ENCODE measurements at places on chromosomes 12 and 14.

- no peak for DNase-seq
Observed at GRCh38 chr12:94435511-94435927, 24.1 kb downstream of the CEP83 start.

- no peak for DNase-seq
Observed at GRCh38 chr12:27048822-27049752, 26.7 kb downstream of the MED21 start.

DNA sequence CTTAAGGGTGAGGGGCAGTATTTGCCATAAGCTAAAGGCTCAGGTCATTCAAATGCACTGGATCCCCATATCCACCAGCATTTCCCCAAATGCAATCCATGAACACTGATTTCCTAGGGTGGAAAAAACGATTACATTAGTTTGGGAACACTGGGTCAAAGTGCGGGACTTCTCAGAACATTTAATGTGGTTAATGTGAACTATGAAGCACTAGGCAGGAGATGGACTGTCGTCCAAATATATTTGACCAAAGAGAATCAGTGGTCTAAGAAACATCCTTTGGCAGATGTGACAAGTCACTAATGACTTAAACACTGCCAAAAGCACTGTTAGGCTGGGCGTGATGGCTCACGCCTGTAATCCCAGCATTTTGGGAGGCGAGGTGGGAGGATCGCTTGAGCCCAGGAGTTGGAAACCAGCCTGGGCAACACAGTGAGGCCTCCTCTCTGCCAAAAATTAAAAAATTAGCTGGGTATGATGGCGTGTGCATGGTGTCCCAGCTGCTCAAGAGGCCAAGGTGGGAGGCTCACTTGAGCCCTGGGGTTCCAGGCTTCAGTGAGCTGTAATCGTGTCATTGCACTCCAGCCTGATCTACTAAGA, 205.4 kb downstream of the CALM1 start:
- no peak for DNase-seq

DNA sequence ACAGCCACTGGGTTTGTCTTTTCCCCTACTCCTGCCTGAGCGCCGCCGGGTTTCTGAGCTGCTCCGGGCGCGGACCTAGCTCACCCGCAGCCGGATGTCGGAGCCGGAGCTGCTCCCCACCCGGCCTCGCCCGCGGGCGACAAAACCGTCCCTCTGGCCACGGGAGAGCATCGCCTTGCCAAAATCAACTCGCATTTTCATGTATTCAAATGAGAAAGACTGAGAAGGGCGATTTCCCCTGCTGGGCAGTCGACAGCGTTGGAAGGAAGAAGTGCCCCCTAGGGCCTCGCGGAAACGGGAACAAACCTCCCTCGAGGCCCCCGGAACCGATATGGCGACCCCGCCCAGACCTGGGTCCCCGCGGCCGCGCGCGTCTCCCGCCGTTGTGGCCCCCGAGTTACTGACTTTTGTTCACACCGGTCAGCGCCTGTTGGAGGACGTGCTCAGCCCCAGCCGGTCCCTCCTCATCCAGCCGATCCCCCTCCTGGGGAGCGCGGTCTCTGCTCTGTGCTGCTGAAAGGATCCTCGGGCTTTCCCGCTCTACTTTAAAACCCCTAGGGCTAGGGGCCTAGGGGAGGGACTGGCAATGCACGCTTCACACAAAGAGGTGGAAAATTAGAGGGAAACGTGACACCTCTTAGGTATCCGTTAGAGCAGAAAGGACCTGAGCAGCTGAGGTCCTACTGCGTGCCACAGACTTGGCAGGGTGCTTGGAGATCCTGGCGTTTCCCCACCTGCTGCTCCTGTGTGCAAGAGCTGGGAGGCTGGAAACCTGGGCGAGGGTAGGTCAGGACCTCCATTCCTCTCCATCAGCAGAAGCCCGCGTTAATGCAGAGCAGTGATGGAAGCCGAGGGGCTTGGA, 4.3 kb downstream of the TTC6 start:
- no peak for DNase-seq

DNA sequence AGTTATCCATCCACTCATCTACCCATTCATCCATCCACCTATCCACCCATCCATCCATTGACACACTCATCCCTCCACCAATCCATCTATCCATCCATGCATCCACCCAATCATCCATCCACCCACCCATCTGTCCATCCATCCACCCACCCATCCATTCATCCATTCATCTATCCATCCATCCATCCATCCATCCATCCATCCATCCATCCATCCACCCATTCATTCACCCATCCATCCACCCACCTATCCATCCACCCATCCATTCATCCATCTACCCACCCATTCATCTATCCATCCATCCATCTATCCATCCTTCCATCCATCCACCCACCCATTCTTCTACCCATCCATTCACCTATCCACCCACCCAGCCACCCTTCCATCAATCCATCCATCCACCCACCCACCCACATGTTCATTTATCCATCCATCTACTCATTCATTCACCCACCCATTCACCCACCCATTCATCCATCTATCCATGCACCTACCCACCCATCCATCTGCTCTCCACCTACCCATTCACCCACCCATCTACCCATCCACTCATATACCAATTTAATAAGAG, 193.8 kb upstream of the ARID2 start:
- DNase-seq: no peak

DNA sequence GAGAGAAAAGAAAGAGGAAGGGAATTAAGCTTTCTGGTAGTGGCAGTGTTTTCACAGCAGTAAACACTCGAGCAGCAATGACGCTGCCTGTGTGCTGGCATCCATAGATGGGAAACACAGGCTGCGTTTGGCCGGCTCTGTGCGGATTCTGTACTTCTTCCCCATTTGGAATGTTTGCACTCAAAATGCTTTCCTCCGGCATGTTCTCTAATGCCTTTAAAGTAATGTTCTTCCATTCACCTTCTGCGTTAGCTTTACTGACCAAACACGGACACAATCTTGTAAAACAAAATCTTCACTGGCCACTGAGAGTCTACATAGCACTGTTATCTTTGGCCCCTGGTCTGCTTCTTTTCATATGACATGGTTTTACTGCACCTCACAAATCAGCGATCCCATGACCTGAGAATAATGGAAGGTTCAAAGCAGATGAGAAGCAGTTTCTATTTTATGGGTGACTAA, 31.4 kb downstream of the DCP1B start:
- no peak for DNase-seq

GRCh38 chr12:75888874-75889613, 142.5 kb downstream of the PHLDA1 start:
- DNase-seq: no peak

DNA sequence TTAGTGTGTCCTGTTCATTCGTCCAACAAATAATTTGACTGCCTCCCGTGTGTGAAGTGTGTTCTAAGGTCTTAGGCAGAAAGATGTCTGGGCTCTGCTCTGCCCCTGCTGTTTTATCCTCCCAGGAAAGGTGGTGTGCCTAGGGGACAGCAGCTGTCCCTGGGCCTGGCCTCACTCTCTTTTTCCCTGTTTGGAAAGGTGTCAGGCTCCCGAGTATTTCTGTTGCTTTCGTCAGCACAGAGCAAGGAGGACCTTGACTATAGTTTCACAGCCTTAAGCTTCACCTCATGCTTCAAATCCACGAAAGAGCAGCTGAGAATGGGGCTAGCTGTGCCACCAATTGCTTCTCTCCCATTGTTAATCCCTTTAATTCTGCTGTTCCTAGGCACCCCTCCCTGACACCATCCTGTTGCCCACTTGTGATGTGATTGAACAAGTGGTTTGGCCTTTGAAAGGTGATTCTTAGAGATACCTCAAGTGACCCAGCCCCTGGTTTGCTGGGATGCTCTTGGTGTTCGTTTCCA, 54.2 kb downstream of the TGFB3 start:
- DNase-seq: no peak

- DNase-seq: no peak
Observed at GRCh38 chr14:61527325-61528100, 167.8 kb upstream of the HIF1A start.

DNA sequence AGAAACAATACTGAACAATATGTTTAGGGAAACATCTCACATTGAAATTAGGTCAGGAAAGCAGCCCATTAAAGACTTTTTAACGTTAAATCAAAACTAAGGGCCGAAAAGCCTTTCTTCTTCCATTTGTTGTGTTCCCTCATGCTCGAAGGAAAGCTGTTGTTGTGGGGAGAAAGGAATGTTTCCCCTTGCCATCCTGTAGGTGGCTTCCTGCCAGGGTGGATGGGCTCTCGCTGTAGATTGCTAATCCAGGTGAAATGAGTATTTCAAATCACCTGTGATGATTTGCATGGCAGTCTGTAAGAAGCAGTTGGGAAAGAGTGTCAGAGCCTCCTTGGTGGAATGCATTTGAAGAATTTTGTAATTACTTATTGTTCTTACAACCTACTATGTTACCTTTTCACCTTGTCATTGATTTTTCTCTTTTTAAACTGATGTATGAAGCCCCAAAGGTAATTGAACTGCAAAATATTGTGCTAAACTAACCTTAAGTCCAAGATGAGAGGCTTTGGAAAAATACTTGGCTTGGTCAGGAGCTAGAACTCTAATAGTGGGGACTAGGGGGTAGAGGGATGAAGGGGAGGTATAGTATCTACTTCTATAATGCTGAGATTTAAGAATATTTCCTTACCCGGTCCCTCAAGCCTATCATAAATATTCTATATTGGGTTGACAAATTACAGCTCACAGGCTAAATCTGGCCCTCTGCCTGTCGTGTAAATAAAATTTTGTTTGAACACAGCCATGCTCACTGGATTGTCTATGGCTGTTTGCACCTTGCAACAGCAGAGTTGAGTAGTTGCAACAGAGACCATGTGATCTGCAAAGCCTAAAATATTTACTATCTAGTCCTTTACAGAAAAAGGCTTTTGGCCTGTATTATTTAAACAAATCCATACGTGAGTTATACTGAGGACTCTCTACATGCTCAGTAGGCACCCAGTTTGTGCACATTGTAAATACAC, 7.7 kb upstream of the DCP1B start:
- DNase-seq: no peak

DNA sequence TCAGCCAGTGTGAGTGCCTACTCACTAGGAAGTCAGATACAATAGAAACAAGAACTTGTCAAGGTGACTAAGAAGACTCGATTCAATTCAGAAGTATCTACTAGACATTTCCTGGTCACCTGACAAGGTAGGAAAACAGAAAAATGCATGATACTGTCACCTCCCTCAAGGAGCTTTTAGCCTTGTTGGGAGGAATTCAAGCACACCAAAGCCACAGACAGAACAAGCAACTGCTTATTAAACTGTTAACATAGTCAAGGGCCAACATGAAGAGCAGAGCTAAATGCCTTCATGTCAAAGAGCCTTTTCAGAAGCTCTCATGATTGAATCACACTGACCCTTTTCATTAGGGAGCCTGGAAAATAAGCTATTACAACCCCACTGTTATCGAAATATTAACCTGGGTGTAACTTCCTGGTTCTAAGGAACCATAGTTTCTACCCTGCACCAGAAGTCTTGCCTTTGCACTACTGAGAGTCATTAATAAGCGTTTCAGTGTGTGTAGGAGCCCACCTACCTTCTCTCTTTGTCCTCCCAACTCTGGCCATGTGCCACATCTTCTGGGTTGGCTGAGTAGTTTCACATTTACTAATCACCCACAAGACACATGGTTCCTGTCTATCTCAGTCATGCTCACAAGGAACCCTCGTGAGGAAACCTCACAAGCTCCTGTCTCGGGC, 31.0 kb upstream of the LGALS3 start:
- no peak for DNase-seq

DNA sequence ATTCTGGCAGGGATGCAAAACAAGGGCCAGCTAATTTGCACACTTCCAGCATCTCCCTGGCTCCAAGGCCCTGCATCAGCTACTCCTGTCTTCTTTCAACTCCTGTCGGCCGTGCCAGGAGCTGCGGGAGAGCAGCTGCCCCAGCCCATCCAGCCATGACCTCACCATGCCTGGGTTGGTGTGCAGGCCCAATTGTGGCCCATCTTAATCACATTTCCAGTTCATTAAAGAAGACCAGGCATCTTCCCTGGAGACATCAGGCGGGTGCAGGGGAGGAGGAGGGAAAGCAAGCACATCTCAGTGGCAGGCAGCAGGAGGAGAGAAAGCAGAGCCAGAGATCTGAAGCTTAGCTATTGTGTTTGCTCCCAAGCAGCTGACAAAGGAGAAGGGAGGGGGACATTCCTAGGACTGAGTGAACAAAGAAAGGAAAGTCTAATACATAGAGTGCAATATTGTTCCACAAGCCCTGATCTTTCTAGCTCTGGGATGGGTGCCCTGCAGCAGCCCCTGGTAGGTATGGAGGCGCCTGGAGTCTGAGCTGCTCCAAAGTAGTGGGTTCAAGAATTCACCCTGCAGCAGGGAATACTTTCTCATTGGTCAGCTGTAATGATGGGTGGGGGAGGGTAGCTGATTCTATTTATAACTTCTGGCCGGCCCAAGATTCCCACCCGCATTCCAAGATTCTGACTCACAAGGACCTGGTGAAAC, 40.1 kb downstream of the VWF start:
- DNase-seq: no peak

DNA sequence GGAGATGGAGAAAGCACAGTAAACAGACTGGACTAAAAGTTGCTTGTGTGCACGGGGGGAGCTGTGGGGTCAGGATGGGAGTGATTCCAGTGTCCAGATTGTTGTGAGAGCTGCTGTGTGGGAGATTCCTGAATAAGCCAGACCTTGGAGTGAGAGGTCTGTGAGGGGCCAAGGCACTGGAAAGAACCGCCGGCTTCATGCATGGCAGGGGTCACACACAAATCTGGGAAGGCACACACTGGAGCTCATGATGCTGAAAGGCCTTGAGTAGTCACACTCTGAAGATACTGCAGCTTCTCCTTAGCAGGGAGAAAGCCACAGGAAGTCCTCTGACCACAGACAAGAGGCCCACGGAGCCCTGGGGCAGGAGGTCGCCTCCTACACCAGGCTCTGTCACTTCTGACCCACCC, 23.1 kb downstream of the ADCY6 start:
- DNase-seq: no peak

DNA sequence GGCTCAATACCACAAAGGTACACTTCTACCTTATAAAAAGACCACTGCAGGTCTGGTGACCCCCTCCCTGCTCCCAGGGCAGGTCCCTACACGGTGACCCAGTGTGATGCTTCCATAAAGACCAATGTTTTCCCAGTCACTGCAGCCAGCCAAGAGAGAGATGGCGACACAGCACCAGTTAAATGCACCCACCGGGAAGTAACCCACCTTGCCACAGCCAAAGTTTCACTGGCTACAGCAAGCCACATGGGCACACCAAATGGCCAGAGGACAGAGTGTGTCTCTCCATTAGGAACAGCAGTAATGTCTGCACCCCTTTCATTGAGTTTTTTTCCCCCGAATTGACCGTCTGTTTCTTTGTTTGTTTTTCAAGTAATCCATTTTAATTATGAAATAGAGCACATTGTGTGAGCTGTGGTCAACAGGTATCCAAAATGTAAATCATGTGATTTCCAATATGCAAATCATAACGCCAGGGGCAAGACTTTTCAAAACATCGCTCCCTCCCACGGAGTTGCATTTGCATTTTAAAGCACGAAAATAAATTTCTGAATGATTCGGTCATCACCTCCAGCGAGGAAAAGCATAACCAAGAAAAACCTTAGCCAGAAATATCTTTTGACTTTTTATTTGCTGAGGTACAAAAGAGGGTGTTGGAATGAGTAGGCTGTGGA, 48.9 kb upstream of the EML1 start:
- DNase-seq: no peak
